ENCODE measurements at places on chromosomes 5 and 9.

GRCh38 chr5:175286981-175287380, 157.0 kb downstream of the DRD1 start:
- DNase-seq = no peak

GRCh38 chr9:131117121-131117761, 8.1 kb upstream of the NUP214 start:
- no peak for DNase-seq

GRCh38 chr5:1944408-1944807, 61.7 kb upstream of the IRX4 start:
- no peak for DNase-seq

DNA sequence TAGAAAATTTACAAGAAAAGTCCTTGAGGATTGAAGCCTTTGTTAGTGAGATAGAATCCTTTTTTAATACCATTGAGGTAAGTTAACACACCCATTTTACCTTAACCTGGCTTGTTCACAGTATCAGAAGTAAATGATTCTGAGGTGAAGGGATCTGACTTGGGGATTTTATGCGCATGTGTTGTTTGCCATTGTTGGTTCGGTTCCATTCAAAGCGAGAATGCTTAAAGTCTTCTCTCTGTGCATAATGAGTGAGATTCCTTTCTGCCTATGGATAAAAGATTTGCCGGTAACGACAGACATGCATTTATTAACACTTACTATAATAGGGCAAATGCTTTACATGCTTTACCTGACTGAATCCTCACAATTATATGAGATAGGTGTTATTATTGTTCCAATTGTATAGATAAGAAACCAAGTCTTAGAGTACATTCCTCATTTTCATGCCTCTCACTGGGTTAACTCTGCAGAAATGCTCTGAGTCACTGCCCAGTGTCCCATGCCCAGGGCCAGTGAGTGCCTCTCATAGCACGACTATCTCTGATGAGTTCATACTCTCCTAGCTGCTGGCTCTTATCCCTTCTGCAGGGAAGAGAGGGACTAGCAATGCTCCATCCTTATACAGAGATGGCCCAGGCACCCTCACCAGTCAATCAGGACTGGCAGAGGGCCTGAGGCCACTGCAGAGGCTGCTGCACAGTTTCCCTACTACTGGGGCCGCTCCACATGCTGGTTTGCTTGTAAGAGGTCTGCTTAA, 54.4 kb downstream of the CMYA5 start:
- no peak for DNase-seq

- DNase-seq = no peak
These were observed 142.1 kb downstream of the XRCC4 start for GRCh38 chr5:83219495-83219894.

- DNase-seq = no peak
These were observed 875 bp downstream of the TPM2 start for GRCh38 chr9:35688558-35689541.

DNA sequence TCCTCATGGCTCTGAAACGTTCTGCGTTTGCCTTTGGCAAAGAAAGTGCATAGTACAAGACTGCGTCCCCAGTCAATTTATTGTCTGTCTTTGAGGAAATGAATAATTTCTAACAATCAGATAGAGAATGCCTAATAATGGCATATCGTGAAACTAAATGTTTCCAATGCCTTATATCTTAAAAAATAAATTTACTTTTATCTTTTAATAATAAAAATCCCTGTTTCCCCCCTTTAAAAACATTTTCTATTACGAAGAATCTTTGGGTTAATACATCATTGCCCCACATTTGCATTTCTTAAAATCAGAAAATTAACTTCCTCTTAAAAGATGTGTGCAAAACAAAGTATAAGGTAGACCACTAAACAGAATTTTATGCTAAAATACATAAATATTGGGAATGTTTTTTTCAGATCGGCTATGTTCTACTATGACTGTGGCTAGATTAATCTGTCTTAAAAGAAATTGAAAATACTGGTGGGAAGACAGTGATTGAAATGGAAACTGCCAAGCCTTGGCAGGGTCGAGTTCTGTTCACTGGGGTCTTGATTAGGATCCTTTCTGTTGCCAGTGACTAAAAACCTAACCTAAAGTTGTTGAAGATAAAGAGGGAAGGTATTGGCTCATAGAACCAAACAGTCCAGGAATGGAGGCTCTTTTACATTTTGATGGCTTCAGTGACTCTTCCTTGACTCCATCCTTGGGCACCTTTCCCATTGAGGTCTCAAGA, at the start of gene IL5:
TSS of gene IL5 (minus strand) at position 51 of the 730 bp plus-strand sequence. CDS start at position 7, 44 bp downstream.
- no peak for DNase-seq

DNA sequence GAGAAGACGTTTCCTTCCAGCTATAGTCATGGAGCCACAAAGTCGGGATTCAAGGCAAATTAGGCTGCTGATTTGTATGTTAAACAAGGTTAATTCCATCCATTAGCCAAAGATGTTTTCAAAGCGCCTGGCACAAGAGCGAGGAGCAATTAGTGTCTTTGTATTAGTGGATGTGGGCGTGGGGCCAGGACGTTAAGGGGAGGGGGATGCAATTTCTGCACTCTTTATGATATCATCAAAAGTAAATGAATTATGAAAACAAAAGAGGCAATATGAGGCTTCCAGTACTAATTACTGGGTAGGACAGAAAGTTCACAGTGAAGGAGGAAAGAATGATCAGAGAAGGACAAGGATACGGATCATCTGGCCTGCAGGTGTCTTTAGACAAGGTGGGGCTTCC, 230.9 kb upstream of the MSX2 start:
- DNase-seq = no peak

DNA sequence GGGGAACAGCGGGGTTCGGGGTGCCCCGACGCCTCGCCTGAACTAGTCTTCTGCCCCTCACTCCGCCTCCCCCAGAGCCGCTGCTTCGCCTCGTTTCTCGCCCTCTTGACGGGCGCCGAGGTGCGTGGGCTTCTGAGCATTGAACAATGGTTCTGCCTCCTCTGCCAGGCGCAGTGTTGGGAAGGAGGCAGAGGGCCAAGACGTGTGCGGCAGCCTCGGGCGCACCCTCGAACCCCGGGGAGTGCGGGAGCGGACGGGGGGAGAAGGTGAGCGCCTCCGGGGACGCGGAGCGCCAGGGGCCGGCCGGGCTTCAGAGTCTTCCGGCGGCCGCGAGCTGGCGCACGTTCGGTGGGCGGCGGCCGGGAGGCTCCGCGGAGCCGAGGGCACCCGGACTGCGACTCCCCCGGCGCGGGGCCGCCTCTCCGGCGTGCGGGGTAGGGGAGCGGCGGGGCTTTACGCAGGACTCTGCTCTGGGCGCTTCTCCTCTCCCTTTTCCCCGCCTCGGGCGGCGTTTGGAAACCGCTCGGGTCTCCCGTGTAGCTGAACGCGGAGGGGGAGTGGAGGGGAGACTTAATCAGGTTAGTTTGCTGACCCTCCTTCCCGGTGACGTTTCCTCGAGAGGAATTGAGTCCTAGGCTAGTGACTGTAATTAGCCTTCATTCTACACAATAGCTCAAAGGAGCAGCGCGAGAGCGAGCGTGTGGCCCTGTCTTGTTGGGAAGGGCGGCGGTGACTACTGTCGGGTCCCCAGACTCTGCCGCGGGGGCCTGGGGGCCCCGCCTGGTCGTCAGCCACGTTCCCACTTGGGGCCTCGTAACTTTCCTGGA, 1.1 kb downstream of the VLDLR start:
- peak; percentile 22 for DNase-seq

DNA sequence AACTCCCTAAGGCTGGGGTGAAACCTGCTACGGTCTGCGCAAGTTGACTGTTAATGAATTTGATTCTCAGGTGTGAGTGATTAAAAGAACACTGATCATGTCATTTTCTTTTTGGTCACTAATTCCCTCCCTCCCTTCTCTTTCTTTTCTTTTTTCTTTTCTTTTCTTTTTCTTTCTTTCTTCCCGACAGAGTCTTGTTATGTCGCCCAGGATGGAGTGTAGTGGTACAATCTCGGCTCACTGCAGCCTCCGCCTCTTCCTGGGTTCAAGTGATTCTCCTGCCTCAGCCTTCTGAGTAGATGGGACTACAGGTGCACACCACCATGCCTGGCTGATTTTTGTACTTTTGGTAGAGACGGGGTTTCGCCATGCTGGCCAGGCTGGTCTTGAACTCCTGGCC, 2.6 kb downstream of the ANXA1 start:
- no peak for DNase-seq

GRCh38 chr5:172795318-172795977, 24.5 kb upstream of the DUSP1 start:
- DNase-seq = peak; percentile 74

- DNase-seq = no peak
These were observed 158.6 kb downstream of the GHR start for GRCh38 chr5:42581845-42582244.

DNA sequence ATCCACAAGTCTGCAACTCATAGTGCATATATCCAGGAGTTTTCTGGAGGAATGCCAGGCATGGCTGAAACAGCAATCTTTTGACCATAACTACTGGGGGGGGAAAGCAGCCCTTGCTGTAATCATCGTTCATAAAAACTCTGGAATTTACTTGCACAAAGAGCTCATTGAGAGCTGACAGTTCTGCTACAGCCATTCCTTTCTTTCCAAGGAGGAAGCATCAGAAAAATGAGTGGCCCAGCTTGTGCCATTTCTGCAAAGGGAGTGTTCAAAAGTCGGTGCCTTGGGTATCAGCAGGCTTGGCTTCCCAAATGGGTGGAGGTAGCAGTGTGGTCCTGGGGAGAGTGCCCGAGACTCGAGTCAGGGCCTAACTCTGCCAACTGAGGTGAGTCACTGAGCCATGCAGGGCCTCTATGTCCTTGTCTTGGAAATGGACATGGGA, 101.5 kb downstream of the GCNT1 start:
- DNase-seq = peak; percentile 46

DNA sequence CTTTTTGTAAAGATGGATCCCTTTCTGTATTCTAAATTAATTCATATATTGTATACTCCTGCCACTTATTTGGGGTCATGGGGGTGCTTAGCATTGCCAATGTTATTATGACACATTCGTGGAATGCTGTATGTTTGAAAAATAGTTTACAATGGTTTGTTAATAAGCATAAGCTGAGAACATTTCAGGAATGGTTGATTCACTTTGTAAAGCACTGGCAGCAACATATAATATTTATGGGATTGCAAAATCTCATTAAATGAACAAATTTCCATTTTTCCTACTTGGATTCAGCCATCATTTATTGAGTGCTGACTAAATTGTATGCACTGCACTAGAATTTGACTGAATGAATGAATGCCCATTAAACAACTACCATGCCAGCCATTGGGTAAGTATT, 215.2 kb upstream of the KLF4 start:
- no peak for DNase-seq

DNA sequence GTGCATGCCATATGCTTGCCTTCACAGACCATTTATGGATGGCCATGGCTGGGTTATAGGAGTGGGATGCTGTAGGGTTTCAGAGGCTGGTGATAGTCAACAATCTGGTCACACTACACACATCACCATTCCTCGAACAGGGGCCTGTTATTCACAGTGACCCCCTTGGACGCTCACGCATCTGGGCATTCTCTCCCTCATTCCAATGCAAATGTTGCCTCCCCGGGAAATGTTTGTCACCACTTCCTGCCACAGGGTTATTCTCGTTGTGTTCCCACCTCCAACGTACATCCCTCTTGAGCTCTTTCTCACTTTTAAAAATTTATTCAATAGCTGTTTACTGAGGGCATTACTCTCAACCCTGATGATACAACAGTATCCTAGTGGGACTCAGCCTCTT, 135.4 kb downstream of the SCAMP1 start:
- no peak for DNase-seq

DNA sequence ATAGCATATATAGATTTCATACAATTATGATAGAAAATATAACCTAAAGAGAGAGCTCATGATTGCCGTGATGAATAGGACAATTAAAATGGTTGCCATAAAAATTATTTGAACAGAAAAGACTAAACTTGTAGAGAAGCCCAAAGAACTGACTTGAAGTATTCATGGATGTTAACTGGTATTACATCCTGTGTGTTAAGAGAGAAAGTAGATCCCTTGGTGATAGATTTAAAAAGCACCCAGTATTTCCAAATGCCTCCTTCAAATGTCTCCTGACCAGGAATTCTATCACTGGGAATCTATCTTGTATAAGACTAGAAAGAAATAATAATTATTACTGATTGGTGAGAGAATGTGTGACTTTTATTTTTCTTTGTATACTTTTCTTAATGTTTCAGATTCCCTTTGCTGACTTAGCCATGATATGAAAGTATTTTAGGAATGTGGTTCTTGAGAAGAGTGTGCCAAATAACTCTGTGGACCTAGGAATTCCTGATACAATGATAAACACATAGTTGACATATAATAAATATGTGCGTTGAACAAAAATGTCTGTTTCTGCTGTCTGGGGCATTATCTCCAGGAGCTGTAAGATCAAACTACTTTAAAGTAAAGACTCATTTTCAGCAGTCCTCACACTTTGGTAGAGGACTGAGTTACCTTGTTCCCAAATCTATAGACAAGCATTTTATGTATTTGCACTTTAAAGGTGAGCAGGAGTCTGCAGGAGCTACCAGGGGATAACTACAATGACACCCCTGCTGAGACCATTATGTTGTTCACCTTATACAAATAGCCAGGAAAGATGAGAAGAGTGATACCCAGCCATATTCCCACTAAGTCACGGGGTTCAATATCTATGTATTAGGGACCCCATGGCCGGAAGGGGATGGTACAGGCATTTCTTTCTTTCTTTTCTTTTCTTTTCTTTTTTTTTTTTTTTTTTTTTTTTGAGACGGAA, 211.1 kb upstream of the TLE4 start:
- DNase-seq = no peak

GRCh38 chr5:82749461-82749820, 327.8 kb downstream of the TMEM167A start:
- no peak for DNase-seq

DNA sequence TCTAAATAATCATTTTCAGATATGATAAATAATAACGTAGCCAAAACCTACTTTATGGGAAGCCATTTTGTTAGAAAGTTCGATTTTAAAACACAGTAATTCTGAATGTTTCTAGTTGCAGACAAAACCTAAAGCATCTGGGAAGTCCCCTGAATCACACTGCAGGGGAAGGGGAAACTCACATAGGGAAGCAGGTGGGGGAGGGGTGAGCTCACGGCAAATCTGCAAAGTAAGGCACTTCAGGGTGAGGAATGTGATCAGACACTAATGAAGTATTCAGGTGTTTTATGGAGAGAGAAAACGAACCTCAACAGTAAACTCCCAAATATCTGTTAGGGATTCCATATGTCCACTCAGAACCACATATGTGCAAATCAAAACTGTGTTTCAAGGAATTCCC, 70.7 kb downstream of the EPB41L4A start:
- no peak for DNase-seq

DNA sequence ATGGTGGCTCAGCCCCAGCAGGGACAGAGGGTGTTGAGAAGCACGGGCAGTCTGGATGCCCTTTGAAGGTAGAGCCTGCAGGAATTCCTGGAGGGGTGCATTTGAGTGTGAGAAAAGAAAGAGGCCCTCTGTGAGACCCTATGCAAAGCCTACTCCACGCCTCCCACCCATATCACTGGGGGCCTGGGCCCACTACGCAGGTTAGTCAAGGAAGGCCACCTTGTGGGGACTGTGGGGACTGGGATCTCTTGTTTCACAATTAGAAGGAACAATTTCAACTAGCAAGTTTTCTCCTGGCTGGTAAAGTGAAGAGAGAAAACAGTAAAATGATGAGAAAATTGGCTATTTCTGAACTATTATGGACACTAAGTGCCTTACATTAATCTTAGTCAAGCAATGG, 486.2 kb upstream of the DAP start:
- DNase-seq = no peak

Measured in breast epithelium (tissue), 4 donors.